NCI-H1930 (cell line): ENCODE measurements at places on chromosomes 11 and 22.

DNA sequence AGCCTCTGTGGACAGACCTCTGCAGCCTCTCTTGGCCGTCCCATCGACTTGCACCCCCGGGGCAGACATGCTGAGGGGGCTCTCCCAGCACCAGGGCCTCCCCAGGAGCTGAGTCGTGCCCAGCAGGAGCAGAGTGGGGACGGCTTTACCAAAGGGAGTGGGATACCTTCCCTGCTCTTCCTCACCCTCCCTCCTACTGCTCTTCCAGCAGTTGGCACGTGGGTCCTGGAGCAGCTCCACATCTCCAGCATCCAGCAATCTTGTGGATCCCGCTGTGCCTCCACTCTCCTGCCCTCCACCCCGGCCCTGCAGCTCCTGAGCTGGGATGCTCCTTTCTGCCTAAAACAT, 854.0 kb downstream of the BRD1 start:
- DNase-seq, result no peak

GRCh38 chr11:107598225-107599139, 7.5 kb downstream of the ELMOD1 start:
- DNase-seq, result no peak

DNA sequence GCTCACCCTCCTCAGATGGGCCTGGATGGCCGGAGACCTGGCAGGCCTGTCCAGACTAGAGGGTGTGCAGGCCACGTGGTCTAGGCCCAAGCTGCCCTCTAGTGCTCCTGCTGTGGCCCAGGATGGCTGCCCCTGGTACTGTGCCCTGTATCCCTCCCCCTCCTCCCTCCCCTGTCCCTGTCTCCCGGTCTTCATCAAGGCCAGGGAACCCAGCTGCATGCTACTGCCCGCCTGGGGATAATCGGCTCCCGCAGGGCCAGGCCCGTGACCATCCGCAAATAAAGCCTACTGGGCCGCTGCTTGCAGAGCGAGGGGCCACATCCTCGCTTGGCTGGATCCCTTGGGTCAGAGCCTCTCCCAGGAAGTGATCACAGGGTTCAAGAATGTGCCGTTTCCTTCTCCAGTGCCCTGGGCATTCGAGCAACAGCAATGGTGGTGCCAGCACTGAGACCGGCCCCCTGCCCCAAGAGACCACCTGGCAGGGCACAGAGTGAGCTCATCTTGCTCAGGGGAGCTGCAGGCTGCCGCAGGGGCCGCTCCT, 51.1 kb downstream of the WNT7B start:
- DNase-seq, result no peak

DNA sequence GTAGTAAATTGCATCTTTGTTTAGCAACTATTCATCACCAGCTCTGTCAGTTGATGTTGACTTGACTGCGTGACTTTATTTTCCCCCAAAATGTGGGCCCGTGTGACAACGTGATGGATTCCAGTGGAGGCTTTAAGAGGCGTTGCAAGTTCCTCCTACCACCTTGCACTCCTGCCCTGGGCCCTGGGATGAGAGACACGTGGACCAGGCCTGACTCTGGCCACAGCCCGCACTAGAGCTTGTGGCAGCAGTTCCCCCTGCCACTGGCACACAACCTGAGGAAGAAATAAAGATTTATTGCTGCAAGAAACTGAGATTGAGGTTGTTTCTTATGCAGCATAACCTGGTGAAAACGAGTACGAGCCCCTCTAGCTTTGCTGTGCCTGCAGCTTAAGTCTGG, 31.9 kb downstream of the RASD2 start:
- no peak for DNase-seq

DNA sequence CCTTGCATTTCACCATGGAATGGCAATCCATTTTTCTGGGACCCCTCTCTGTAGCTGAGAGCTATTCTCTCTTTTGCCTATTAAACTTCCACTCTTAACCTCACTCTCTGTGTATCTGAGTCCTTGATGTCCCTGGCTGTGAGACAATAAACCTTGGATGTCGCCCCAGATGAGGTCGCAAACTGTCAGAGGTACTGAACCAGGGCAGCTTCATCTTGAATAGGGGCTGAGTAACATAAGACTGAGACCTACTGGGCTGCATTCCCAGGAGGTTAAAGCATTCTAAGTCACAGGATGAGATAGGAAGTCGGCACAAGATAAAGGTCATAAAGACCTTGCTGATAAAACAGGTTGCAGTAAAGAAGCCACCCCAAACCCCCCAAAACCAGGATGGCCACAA, 68.0 kb downstream of the RSF1 start:
- DNase-seq, result no peak

DNA sequence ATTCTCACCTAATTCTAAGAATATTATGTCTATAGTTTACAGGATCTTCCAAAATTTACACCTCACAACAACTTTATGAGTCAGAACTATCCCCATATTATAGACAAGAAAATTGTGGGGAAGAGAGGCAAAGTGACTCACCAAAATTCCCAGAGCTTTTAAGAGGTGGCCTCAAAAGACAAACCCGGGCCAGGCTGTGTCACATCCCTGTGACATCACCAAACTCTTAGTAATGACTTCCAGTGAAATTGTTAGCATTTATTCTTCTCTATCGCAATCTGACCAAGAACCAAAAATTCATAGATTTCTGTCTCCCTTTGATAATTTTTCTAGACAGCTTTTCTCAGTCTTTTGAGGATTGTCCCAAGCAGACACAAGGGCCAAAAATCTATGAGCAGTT, 134.3 kb downstream of the SNX19 start:
- DNase-seq, result no peak

DNA sequence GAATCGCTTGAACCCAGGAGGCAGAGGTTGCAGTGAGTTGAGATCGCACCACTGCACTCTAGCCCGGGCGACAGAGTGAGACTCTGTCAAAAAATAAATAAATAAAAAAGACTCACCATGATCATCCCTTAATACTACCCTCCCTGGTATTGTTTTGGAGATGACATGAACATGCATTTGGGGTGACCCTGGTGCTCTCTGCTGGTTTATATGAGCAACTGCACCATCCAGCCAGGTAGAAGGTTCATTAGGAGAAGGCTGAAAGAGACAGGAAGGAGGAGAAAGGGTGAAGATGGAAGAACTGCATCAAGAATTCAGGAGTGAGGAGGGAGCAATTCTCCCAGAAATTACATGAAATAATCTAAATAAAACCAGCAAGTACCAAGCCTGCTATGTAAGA, 37.8 kb downstream of the SLC5A1 start:
- peak; percentile 13 for DNase-seq

DNA sequence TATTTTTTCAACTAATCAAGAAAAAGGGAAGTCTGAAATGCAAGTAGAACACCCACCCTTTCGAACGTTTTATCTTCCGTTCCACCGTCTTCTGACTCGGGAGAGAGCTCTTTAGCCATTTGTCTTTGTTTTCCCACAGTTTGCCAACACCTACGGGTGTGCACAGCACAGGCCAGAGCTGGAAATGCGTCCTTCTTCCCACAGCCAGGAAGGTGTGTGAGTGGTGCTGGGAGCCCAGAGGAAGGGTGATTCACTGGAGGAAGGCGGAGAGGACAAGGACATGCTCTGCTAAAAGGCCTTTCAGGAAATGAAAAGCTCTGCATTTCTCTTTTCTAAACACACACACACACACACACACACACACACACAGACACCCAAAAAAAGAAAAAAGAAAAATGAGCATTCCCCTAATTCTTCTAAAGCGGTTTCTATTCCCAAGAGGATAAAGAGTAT, 18.5 kb downstream of the ENDOD1 start:
- DNase-seq, result no peak

DNA sequence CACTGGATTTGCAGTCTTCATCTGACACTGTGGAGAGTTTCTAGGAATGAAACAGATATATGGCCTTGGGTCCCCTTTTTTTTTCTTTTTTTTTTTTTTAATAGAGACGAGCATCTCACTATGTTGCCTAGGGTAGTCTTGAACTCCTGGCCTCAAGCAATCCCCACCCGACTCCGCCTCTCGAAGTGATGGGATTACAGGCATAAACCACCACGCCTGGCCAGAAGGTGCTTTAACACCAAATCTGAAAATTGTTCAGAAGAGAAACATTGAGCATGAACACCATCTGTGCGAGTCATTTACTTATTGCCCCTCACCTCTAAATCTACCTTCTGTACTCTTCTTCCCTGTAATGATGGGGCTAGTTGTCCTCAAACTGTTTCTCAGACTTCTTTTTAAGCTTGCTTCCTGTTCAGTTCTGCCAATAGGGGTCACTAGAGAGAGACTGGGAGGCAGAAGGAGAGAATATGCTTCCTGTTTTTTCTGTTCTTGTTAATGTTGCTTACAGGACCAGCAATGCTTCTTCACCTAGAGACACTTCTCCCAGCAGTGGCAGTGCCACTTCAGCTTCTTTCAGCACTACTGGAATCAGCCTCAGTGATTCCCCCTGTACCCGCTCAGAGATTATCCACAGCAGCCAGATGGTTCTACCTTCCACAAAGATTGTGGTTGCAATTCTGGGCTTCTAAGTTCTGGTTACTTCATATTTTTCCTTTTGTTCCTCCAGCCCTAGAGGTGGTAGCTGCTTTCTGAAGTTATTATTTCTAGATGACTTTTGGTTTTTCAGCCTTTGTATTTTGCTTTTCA, 20.8 kb upstream of the ZBED5 start:
- DNase-seq, result no peak

DNA sequence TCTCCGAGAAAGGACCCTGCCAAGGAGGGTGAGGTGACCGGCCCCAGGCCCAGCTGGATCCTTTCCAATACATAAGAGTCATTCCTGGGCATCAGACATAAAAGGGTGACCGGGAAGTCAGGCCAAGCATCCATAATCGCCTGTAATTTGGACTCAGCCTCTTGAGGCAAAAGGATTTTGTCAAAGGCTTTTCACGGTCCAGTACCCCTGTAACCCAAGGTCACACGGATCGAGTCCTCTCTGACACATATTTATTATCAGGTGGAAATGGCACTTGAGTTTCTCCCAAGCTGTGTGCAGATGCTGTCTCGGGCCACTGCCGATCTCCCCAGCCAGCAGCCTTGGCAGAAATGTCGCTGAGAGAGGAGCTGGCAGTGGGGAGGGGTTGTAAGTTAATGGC, 556.5 kb downstream of the MN1 start:
- no peak for DNase-seq

DNA sequence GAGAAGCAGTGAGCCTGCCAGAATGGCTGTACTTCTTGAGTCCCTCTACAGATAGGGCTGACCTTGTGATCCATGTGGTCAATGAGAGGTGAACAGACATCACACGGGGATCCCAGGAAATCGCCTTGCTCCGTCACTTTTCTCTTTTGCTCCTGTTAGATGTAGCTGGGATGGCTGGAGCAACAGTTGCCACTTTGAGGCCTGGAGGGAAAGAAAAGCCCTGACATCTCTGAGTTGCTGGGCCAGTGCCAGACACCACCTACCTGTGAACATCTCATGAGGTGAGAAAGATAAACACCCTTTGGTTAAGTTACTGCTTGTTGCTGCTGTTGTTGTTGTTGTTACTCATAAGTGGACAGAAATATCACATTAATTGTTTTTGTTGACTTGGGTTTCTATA, 840.3 kb downstream of the TBC1D22A start:
- DNase-seq, result no peak

DNA sequence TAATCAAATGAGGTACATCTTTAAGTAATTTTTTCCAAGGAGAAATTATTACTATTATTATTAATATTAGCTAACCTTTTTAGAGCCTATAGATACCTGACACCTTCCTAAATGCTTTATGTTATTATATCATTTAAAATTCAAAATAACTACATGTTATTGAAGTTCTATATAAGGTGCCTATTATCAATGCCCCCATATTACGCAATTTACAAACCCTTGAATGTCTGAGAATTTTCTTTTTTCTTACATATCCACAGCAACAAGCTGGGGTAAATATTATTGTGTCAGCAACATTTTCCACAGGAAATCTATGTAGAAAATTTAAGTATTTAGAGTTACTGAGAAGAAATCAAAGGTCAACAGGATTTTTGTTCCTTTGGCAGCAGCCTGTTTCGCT, 327.3 kb downstream of the NXPE2 start:
- no peak for DNase-seq

GRCh38 chr11:20070459-20070858, 89.8 kb downstream of the DBX1 start:
- peak; percentile 78 for DNase-seq

DNA sequence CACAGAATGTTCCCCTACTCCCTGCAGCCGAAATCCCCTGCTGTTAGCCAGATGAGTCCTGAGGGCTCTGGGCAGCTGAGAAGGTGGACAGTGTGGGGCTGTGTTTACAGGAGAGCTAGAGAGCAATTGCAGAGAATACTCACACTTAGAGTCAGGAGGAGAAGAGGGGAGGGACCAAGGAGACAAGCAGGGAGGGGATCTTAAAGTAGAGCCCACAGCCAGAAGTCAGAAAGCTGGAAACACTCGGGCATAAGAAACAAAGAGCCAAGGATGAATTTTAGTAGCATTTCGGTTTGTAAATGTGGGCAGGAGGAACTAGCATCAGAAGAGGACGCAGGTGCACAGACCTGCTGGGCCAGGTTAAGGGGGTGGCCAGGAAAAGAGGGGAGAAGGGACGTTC, 1435.9 kb downstream of the BRD1 start:
- DNase-seq, result no peak

DNA sequence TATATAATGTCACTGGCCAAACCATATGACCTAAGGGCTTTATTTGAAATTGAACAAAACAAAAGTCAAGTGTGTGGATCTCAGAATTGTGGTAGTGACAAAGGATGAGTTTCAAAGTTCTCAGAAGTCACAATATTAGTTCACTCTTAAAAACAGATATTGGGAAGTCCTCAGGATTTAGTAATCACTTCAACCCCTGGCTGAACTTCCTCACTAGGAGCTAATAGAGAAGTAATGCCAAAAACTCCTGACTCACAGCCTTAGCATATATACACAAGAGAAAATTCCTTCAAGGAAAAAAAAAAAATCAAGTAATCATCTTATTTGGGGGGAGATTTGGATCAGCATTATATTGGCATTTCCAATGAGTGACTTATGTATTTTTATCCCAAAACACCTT, 75.6 kb upstream of the APOA1 start:
- DNase-seq, result no peak

- DNase-seq, result no peak
Measured at GRCh38 chr22:42317691-42318547, 47.5 kb upstream of the TCF20 start.

- DNase-seq, result no peak
Measured at GRCh38 chr11:109993786-109994185, 99.4 kb upstream of the ZC3H12C start.

GRCh38 chr11:8071616-8072581, 9.1 kb upstream of the TUB start:
- no peak for DNase-seq

GRCh38 chr22:34414467-34415440, 494.5 kb upstream of the LARGE1 start:
- peak; percentile 61 for DNase-seq

- no peak for DNase-seq
Measured at GRCh38 chr11:33197915-33198727, 36.8 kb upstream of the CSTF3 start.
